ENCODE measurements at places on chromosomes 5 and 9. TPM values are rescaled to one million over a fixed set of nuclear protein-coding genes. Genes with fewer than 3 reads are reported as not detected.

DNA sequence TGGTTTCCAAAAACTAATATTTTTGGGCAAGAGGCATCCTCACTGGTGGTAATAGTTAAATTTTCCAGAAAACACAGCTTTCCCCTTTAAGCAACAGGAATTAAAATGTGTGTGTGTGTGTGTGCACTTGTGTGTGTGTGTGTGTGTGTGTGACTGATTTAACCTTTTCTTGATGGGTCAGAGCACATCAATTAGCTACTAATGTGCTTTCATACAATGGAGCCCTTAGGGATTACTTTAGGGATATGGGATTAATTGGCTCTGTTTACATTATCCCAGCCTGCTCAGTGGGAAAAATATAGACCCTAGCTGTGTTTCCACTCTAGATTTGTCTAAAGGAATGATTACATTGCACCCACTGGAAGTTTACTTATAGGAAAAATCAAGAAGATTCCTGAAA, 6.5 kb downstream of the PLCXD3 start:
- no peak overlapping the region for H3K4me3 ChIP-seq
- no peak overlapping the region for H3K27ac ChIP-seq
- H3K4me1 ChIP-seq = peaks cover 13% of the 10 kb centered on the region
- H3K27me3 ChIP-seq = no peaks in the 10 kb centered on the region

DNA sequence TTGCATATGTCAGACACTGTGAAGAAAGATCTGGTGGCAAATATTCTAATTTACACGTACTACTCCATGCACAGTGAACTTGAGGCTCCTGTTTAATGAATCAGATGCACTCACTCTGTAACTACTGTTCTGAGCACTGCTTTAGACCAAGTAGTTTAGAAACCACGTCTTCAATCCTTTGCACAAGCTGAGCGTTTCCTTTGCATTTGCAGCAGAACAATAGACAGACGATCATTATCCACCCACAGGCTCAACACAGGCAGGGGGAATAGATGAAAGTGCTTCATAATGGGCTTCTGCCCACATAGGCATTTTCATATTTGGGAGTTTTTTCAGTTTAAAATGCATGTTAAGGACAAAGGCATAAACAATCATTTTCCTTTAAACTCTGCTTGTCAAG, 423.3 kb upstream of the ADAMTS16 start:
- no peaks in the 10 kb centered on the region for H3K27me3 ChIP-seq
- no peak overlapping the region for H3K4me3 ChIP-seq
- no peak overlapping the region for H3K27ac ChIP-seq
- H3K4me1 ChIP-seq = no peaks in the 10 kb centered on the region
- H3K36me3 ChIP-seq = no peaks in the 10 kb centered on the region

GRCh38 chr9:10479172-10479571, 133.6 kb downstream of the PTPRD start:
- no peak overlapping the region for H3K4me3 ChIP-seq
- H3K27ac ChIP-seq = no peak overlapping the region
- no peaks in the 10 kb centered on the region for H3K4me1 ChIP-seq
- no peaks in the 10 kb centered on the region for H3K36me3 ChIP-seq
- DNase-seq = no peak

DNA sequence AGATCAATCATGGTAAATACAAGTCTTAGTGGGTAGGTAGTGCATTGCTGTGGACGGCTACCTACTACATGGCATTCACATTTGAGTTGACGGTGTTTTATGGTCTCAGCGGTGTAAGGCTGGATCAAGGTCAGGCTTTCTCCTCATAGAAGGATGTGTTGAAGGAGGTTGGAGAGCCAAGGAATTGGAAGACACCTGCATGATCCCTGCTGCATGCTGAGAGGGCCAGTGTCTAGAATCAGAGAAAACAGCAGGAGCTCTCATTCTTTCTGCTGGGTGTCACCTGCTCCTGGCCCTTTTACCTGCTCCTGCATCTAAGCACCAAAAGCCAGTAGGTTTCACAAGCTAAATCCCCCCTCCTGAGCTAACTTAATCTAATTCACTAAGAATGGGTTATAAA, 88.2 kb downstream of the RGS7BP start:
- DNase-seq = no peak
- no peak overlapping the region for H3K4me3 ChIP-seq
- H3K27me3 ChIP-seq = no peaks in the 10 kb centered on the region
- no peak overlapping the region for H3K27ac ChIP-seq
- peaks cover 20% of the 10 kb centered on the region for H3K4me1 ChIP-seq

- H3K36me3 ChIP-seq = no peaks in the 10 kb centered on the region
- H3K27me3 ChIP-seq = peaks cover 69% of the 10 kb centered on the region
- no peak overlapping the region for H3K27ac ChIP-seq
- DNase-seq = no peak
- peak overlapping the region; percentile 15 for H3K4me3 ChIP-seq
Measured at GRCh38 chr9:123998970-123999621, 12.5 kb upstream of the LHX2 start.

DNA sequence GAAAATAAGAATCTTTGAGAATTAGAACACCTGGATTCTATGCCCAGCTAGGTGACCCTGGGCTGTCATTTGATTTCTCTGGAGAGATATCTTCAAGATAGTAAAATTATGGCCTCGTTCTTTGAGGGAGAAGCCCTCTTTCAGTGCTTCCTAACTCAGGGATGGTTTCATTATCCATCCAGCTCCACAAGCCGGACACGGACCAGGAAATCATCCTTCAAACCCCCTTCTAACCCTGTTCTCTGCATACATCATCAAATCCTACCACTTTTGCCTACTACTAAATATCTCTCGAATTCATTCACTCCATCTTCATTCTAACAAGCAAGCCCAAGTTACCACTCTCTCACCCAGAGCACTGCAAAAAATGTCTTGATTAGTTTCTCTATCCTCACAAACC, 57.2 kb downstream of the MAPKAP1 start:
- H3K27ac ChIP-seq = peak overlapping the region; percentile 35
- no peaks in the 10 kb centered on the region for H3K36me3 ChIP-seq
- DNase-seq = no peak
- no peaks in the 10 kb centered on the region for H3K4me1 ChIP-seq
- no peak overlapping the region for H3K4me3 ChIP-seq

- H3K27ac ChIP-seq = no peak overlapping the region
- no peak overlapping the region for H3K4me3 ChIP-seq
- DNase-seq = no peak
- H3K36me3 ChIP-seq = no peaks in the 10 kb centered on the region
Measured at GRCh38 chr5:76278261-76278789, 124.8 kb upstream of the IQGAP2 start.

GRCh38 chr5:85605381-85605780, 1012.4 kb upstream of the COX7C start:
- DNase-seq = no peak
- no peaks in the 10 kb centered on the region for H3K36me3 ChIP-seq
- no peak overlapping the region for H3K27ac ChIP-seq
- no peaks in the 10 kb centered on the region for H3K4me1 ChIP-seq

GRCh38 chr9:81776390-81776789, 87.0 kb upstream of the TLE1 start:
- no peak overlapping the region for H3K4me3 ChIP-seq
- H3K27me3 ChIP-seq = no peaks in the 10 kb centered on the region
- no peak for DNase-seq
- no peaks in the 10 kb centered on the region for H3K4me1 ChIP-seq
- H3K36me3 ChIP-seq = no peaks in the 10 kb centered on the region

GRCh38 chr9:129968690-129969485, 74.1 kb downstream of the FNBP1 start:
- no peak for DNase-seq
- peak overlapping the region; percentile 13 for H3K27ac ChIP-seq
- no peaks in the 10 kb centered on the region for H3K27me3 ChIP-seq
- H3K4me1 ChIP-seq = no peaks in the 10 kb centered on the region

- no peak overlapping the region for H3K27ac ChIP-seq
- no peaks in the 10 kb centered on the region for H3K36me3 ChIP-seq
- no peaks in the 10 kb centered on the region for H3K27me3 ChIP-seq
- H3K4me1 ChIP-seq = no peaks in the 10 kb centered on the region
- H3K4me3 ChIP-seq = no peak overlapping the region
Measured at GRCh38 chr5:145824040-145824439, 11.1 kb downstream of the PRELID2 start.

DNA sequence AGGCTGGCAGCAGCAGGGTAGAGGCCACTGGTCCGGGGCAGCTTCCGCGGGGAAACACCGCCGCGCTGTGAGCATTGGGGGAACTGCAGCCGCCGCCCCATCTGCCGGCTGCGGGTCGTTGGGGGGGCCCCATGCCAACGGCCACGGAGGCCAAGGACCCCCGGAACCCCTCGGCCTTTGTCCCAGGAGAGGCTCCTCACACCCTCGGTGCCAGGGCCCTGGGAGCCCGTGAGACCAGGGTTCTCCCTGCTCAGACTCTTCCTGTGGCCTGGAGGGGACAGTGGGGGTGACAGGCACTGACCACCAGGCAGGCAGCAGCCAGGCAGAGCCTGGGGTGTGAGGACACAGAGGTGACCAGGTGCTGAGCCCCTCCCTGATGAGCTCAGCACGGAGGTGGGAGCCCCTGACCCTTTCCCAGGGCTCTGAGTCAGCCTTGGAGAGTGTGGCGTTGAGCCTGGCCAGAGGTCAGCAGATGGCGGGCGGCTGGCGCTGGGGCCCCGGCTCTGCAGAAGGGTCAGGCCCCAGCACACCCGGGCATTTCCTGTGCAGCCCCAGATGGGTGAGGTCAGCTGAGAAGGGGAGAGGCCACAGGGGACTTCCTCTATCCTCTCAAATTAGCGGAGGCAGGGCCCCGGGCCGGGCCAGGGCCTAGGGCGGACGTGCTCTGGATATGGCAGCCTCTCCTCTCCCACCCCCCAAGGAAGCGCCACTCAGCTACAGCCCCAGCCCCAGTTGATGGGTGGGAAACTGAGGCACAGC, 17.9 kb upstream of the EGFL7 start:
- H3K4me3 ChIP-seq = peak overlapping the region; percentile 28
- no peaks in the 10 kb centered on the region for H3K36me3 ChIP-seq
- H3K4me1 ChIP-seq = no peaks in the 10 kb centered on the region
- no peaks in the 10 kb centered on the region for H3K27me3 ChIP-seq
- peak; percentile 82 for DNase-seq
- peak overlapping the region; percentile 73 for H3K27ac ChIP-seq

GRCh38 chr5:169165052-169165451, 135.9 kb downstream of the SLIT3 start:
- H3K36me3 ChIP-seq = no peaks in the 10 kb centered on the region
- no peak overlapping the region for H3K27ac ChIP-seq
- no peak for DNase-seq
- H3K4me3 ChIP-seq = no peak overlapping the region

- H3K27ac ChIP-seq = no peak overlapping the region
- peaks cover 3% of the 10 kb centered on the region for H3K27me3 ChIP-seq
- no peaks in the 10 kb centered on the region for H3K36me3 ChIP-seq
- peaks cover 8% of the 10 kb centered on the region for H3K4me1 ChIP-seq
- H3K4me3 ChIP-seq = no peak overlapping the region
- no peak for DNase-seq
Measured at GRCh38 chr9:133278161-133279114, 3.4 kb upstream of the ABO start.

GRCh38 chr5:36581070-36581469, 25.3 kb upstream of the SLC1A3 start:
- no peaks in the 10 kb centered on the region for H3K27me3 ChIP-seq
- H3K36me3 ChIP-seq = no peaks in the 10 kb centered on the region
- H3K4me1 ChIP-seq = no peaks in the 10 kb centered on the region
- H3K27ac ChIP-seq = no peak overlapping the region

GRCh38 chr5:25554077-25554476, 909.3 kb upstream of the CDH10 start:
- H3K4me3 ChIP-seq = no peak overlapping the region
- H3K27me3 ChIP-seq = no peaks in the 10 kb centered on the region
- H3K27ac ChIP-seq = no peak overlapping the region
- H3K36me3 ChIP-seq = no peaks in the 10 kb centered on the region
- DNase-seq = no peak
- no peaks in the 10 kb centered on the region for H3K4me1 ChIP-seq

DNA sequence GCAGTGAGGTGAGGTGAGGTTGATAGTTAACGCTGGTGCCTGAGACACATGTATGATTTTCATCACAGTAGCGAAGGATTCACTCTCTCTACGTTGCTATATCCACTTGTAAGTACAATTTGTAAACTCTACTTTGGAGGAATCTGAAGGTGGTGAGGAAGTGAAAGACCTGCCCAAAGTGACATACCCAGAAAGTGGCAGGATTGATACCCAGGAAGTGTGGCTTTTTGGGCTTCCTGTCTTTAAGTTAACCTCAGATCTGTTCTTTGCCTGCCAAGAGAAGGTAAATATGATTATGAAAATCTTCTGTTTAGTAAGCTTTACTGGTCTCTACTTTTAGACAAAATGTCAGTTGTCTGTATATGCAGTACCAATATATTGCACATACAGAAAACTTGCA, 143.1 kb downstream of the SH3GL2 start:
- H3K27ac ChIP-seq = no peak overlapping the region
- no peaks in the 10 kb centered on the region for H3K4me1 ChIP-seq
- H3K27me3 ChIP-seq = no peaks in the 10 kb centered on the region
- H3K36me3 ChIP-seq = no peaks in the 10 kb centered on the region
- no peak for DNase-seq

GRCh38 chr5:17910318-17910717, 276.1 kb downstream of the TAF11L14 start:
- H3K36me3 ChIP-seq = no peaks in the 10 kb centered on the region
- no peaks in the 10 kb centered on the region for H3K27me3 ChIP-seq
- H3K4me1 ChIP-seq = no peaks in the 10 kb centered on the region
- no peak overlapping the region for H3K27ac ChIP-seq

GRCh38 chr5:54178207-54178606, 132.2 kb downstream of the ARL15 start:
- no peak overlapping the region for H3K27ac ChIP-seq
- no peak overlapping the region for H3K4me3 ChIP-seq
- no peaks in the 10 kb centered on the region for H3K27me3 ChIP-seq
- H3K36me3 ChIP-seq = no peaks in the 10 kb centered on the region

GRCh38 chr5:116472274-116472673, 102.3 kb downstream of the SEMA6A start:
- H3K27ac ChIP-seq = no peak overlapping the region
- no peak overlapping the region for H3K4me3 ChIP-seq
- H3K27me3 ChIP-seq = no peaks in the 10 kb centered on the region
- DNase-seq = no peak
- no peaks in the 10 kb centered on the region for H3K4me1 ChIP-seq

- H3K36me3 ChIP-seq = no peaks in the 10 kb centered on the region
- DNase-seq = no peak
- no peaks in the 10 kb centered on the region for H3K4me1 ChIP-seq
- no peak overlapping the region for H3K27ac ChIP-seq
Measured at GRCh38 chr5:107724642-107725041, 53.9 kb upstream of the EFNA5 start.

The MPDZ gene
- total RNA-seq = 57.3 TPM

The FOXD4L3 gene
- total RNA-seq = not detected

The WNK2 gene
- total RNA-seq = 61.4 TPM

The IFNA21 gene
- total RNA-seq = not detected

The MSH3 gene
- total RNA-seq = 6.8 TPM

The GPBP1 gene
- 41.9 TPM for total RNA-seq

The RNF44 gene
- total RNA-seq = 12.4 TPM

The MOB3B gene
- total RNA-seq = 2.9 TPM

The CDH9 gene
- not detected for total RNA-seq

The SLC36A2 gene
- not detected for total RNA-seq

The NADK2 gene
- total RNA-seq = 30.4 TPM

The PCDHB5 gene
- total RNA-seq = 4.3 TPM
